ENCODE measurements at places on chromosomes 7 and 10. TPM values are rescaled to one million over a fixed set of nuclear protein-coding genes. Genes with fewer than 3 reads are reported as not detected.

- no peak for DNase-seq
Measured at GRCh38 chr7:116732788-116733694, 61.0 kb downstream of the MET start.

- DNase-seq = no peak
Measured at GRCh38 chr7:106462914-106463482, 178.2 kb upstream of the NAMPT start.

DNA sequence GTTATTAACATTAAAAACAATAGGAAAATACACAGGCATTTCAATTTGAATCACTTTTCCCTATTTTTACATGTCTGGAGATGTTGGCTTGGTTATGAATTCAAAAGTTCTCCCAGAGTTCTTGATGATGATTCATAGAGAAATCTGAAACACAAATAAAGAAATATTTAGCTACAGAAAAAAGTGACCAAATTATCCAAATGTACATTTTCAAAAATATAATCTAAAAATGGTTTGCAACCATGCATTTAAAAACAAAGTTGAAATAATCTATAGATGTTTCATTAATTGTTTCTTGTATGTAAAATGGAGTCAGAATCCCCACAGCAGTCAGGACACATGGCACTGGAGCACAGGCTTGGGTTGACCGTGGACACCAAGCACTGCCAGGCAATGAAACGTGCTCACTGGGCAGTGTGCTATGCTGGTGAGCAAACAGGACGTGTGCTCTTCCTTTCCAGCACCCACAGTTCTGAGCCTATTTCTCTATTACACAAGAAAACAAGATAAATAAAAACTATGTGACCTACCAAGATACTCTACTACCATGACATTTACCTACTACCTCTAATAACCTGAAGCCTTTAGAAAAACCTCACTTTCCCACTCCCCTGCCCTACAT is 44.1 kb upstream of the PTPRN2 start:
- DNase-seq = no peak

- DNase-seq = no peak
Measured at GRCh38 chr7:135888740-135889139, 88.4 kb downstream of the MTPN start.

DNA sequence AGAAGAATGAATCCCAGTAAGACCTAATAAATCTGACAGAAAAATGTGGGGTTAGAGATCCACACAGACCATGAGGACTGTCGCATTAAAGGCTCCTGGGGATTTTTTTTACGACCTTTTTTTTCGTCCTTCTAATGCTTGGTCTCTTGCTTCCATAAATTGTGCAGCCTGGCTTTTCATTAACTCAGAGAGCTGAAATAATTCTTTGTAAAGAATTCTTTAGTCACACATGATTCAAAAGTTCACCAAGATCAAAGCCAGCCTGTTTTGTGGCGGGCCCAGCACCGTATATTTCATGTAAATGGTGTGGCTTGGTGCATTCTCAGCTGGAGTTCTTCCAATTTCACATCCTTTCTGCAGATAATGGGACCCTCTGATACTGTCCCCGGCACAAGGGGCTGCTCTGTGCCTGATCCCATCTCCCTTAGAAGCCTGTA is 206.6 kb upstream of the BMPER start:
- no peak for DNase-seq

GRCh38 chr10:96664563-96664962 is 55.8 kb downstream of the PIK3AP1 start:
- DNase-seq = no peak

GRCh38 chr7:50332241-50333165 is 28.0 kb downstream of the IKZF1 start:
- DNase-seq = no peak

DNA sequence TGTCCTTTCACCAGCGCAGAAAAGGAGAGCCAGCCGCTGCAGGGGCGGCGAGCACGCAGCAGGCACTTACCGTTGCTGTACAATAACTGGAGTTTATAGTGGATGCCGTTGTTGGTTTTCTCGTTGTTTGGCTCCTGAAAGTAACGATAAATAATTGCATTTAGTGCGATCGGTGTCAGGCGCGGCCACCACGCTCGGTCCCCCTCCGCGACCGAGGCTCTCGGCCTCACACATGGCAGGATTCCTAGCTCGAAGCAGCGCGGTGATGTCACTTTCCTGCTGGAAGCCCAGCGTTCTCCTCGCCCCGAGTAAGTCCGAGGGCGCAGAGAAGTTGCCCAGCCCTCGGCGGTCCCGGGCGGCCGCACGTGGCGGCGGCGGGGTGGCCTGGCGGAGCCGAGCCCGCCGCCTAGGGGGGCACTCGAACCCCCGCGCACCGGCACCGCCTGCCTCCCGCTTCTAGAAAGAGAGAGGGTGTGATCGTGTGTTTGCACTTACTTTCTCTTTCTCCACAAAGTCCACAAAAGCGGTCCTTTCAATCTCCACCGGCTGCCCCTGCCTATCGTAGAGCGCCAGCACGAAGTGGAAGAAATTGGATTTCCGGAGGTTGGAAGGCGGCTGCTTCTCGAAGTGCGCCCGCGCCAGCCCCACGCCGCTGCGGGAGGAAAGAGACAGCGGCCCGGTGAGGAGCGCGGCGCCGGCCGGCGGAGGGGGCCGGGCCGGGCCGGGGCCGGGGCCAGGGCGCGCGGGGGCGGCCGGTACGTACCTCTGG is 1.0 kb downstream of the EBF3 start:
- peak; percentile 50 for DNase-seq

DNA sequence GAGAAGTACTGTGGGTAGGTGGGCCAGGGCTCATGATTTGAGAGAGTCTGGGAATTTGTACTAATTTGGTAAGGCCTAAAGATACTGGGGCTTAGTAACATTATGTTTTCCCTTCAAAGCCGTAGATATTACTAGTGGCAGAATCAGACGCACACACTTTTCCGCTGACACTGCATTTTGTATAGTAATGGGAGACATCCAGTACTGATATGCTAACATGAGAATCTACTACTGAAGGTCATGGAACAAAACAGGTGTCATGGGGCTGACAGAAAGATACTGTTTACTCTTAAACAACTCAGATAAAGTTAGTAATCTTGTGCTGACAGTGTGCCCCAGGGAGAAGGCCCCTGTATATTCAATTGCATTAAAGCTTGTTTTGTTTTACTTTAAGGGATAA is 11.1 kb upstream of the GIMAP7 start:
- DNase-seq = no peak

- no peak for DNase-seq
Measured at GRCh38 chr7:126953461-126953860, 299.3 kb downstream of the GRM8 start.

DNA sequence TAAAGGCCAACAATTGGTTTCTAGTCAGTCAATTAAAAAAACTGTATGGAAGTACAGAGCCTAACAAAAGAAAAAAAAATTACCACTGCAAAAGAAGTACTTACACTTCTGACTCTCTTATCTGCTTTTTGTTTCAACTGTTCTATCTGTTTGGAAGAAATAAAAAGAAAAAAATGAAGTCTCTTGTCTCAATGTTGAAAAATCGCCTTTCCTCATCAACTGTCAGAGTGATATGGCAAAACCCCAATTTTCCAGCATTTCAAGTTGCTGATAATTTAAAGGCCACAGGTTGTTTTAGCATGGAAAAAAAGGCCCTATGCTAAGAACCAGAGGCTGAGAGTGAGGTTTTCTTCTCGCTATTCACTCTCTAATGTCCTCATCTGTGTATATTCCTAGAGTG is 13.6 kb downstream of the ZDHHC6 start:
- DNase-seq = no peak

GRCh38 chr10:12195281-12195602 is 449 bp downstream of the NUDT5 start:
- peak; percentile 29 for DNase-seq

DNA sequence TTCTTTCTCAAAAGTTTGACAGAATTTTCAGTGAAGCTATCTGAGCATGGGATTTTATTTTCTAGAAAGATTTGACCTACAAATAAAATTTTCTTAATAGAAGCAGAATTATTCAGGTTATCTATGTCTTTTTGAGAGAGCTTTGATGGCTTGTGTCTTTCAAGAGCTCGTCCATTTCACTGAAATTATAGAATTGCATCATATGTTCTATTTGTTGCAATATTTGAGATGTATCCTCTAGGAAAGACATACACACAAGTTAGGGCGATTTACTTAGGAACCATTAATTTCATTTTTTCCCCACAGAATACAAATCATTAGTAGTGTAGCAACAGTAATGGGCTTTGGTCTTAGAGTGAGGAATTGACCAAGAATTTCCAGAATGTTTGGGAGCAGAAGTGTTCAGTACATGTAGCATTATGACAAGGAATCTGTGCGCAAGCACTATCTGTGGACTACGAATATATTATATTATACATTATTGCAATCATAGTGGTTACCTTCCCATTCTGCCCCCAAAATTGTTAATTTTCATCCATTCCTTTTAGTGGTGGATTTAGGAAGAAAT is 12.8 kb upstream of the COL17A1 start:
- no peak for DNase-seq

DNA sequence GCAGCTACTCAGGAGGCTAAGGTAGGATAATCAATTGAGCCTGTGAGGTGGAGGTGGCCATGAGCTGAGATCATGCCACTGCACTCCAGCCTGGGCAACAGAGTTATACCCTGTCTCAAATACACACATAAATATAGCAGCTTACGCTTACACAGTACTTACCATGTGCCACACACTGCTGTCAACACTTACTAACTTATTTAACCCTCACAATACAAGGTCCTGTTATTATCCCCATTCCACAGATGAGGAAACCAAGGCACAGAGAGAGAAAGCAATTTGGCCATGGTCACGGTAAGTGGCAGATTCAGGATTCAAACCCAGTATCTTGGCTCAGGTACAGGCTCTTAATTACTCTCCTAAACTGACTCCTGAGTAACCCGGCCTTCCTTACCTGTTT is 19.1 kb downstream of the DLG5 start:
- DNase-seq = no peak

DNA sequence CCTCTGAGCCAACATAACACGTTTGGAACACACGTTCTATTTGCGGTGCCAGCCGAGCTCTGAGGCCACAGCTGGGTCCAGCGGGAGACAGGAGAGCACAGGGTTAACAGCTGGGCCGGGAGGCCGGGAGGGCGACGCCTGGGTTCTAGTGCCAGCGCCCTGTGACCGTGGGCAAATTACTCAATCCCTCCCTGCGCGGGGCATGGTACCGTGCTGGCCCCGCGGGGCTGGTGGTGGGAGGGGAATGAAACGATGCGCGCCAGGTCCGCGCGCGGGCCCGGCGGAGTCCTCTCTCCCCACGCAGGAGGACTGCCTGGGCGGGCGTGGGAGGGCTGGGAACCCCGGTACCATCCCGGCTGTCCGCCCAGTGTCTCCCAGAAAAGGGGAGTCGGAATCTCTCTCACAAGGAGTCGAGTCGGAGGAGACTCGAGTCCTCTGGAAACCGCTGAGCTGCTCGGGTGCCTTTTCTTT is 30.4 kb downstream of the LEP start:
- DNase-seq = peak; percentile 46

- peak; percentile 84 for DNase-seq
Measured at GRCh38 chr10:123132576-123133477, 2.9 kb upstream of the HMX3 start.

GRCh38 chr7:101845974-101846373 is 28.5 kb downstream of the CUX1 start:
- DNase-seq = no peak

DNA sequence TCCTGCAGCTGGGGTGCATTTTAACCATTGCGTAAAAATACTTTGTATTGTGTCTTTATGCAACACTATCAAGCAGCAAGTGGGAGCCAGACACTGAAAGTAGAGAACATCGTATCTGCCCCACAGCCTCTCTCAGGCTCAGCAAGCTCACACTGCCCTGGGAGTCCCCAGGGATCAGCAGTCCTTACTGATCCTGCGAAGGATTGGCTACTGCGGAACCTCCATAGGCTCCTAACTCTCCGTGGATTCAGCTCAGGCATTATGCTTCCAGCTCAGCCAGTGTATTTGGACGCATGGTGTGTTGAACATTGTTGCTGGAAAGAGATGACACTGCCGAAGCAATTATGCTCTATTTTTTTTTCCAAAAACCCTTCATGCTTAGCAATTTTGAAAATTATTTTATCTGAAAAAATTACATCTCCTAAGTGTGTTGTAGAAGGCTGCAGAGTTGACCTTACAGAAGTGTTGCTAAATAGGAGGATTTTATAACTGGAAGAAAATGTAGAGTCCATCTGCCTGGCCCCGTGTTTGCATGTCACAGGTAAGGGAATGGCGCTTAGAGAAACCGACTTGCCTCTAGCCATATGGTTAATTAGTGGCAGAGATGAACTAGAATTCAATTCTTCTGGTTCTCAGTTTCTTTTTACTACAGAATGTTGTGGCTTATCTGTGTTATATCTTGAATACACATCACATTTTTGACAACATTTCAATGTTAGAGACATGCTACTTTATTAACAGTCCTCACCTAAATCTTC is 276.4 kb upstream of the COBL start:
- DNase-seq = no peak

GRCh38 chr10:5531558-5532306 is 7.0 kb downstream of the CALML3 start:
- no peak for DNase-seq

DNA sequence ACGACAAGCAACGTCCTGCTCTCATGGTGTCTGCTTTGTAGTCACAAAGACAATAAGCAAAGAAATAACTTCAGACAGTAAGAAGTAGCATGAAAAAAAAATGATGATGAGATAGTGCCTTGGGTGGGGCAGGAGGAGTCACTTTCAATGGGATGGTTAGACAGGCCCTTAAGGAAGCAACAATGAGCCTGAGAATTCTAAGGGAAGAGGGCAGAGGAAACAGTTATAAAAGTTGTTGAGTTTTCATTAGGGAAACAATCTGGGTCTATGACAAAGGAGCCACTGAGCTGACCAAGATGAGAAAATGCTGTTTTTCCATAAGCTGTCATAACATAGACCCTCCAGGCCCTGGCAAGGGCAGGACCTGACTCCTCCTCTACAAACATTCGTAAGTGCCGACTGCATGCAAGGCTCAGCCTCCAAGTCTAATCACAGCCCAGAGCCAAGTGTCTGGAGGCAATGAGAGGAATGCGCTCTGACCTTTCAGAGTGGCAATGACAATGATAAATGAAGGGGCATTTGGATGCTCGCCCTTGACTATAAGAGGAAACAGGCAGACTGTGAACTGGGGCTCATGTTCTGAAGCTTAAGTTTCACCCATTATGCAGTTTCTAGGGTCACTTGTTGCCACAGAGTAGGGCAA is 43.7 kb downstream of the PPP1R3C start:
- no peak for DNase-seq

GRCh38 chr10:34224639-34225038 is 590.5 kb downstream of the PARD3 start:
- DNase-seq = no peak

- no peak for DNase-seq
Measured at GRCh38 chr10:17426263-17426750, 28.1 kb downstream of the ST8SIA6 start.

The NXPH1 gene
- 41.6 TPM for total RNA-seq

The ALDH18A1 gene
- total RNA-seq = 44.0 TPM

The TWIST1 gene
- 2.4 TPM for total RNA-seq

The TMEM229A gene
- 1.2 TPM for total RNA-seq

The NEUROD6 gene
- 653 TPM for total RNA-seq

The PDK4 gene
- total RNA-seq = 2.9 TPM

The AMZ1 gene
- 1.6 TPM for total RNA-seq

The LIPM gene
- total RNA-seq = not detected

The DOCK4 gene
- 70.9 TPM for total RNA-seq

Measured in frontal cortex (tissue), 4 donors.